ENCODE measurements at places on chromosomes 5 and 9. TPM values are rescaled to one million over a fixed set of nuclear protein-coding genes. Genes with fewer than 3 reads are reported as not detected.

The IFT74 gene
- 5.7 TPM for total RNA-seq

The MARCHF11 gene
- not detected for total RNA-seq

The PCDHGB1 gene
- total RNA-seq, result 2.8 TPM

The TMCO6 gene
- total RNA-seq, result 15.4 TPM

The FOXD4L4 gene
- total RNA-seq, result 0.38 TPM

The SLC6A19 gene
- total RNA-seq, result not detected

The NME5 gene
- total RNA-seq, result 1.7 TPM

The DOCK2 gene
- 0.16 TPM for total RNA-seq

The ENTPD2 gene
- total RNA-seq, result under 0.01 TPM

The IFNA13 gene
- not detected for total RNA-seq

The KLF9 gene
- 26.4 TPM for total RNA-seq

The UNC13B gene
- 33.4 TPM for total RNA-seq

The THOC3 gene
- total RNA-seq, result 60.4 TPM
